ENCODE measurements at places on chromosomes 6 and 20.

GRCh38 chr6:69933239-69933638, 66.9 kb downstream of the COL19A1 start:
- DNase-seq, result no peak

GRCh38 chr6:108630050-108630714, 69.5 kb downstream of the FOXO3 start:
- DNase-seq, result no peak

DNA sequence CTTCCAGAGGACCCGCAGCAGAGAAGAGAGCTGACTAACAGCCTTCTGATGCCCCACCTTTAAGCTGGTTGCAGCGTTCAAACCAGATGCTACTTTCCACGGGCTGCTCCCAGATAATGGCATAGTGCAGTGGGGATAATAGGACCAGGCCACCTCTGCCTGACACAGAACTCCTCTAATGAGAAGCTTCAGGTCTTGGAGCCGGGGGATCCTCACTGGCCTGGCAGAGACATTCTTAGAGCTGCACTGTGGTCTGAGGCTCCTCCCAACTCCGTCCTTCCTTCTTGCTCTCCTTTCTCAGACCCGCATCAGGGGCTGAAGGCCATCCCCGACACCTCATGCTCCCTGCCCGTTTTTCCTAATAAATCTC, 206.6 kb upstream of the MARCKS start:
- no peak for DNase-seq

DNA sequence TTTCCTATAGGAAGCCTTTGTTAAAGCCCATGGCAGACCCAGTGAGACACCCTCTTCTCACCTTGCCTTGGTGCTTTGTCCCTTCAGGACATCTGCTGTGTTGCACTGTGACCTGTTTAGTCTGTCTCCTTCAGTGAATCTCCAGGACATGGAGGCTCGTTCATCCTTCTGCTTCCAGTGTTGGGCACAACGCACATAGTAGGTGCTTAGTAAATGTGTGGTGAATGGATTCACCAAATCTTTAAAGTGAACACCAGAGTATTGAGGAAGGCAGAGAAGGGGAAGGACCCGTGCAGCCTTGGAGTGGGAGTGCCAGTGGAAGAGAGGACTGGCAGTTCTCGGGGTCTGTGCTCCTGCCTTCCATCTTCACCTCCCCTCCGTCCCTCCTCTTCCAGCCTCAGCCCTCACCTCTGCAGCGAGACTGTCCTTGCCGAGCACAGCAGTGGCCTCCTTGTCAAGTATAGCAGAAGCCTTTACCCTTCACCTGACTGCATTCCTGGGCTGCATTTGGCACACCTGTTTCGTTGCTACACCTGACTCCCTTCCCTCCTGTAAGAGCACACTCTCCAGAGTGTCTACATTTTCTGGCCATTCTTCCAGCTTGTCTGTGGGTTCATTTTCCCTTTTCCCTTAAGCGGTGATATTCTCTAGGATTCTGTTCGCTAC, 49.2 kb downstream of the ARID1B start:
- no peak for DNase-seq

DNA sequence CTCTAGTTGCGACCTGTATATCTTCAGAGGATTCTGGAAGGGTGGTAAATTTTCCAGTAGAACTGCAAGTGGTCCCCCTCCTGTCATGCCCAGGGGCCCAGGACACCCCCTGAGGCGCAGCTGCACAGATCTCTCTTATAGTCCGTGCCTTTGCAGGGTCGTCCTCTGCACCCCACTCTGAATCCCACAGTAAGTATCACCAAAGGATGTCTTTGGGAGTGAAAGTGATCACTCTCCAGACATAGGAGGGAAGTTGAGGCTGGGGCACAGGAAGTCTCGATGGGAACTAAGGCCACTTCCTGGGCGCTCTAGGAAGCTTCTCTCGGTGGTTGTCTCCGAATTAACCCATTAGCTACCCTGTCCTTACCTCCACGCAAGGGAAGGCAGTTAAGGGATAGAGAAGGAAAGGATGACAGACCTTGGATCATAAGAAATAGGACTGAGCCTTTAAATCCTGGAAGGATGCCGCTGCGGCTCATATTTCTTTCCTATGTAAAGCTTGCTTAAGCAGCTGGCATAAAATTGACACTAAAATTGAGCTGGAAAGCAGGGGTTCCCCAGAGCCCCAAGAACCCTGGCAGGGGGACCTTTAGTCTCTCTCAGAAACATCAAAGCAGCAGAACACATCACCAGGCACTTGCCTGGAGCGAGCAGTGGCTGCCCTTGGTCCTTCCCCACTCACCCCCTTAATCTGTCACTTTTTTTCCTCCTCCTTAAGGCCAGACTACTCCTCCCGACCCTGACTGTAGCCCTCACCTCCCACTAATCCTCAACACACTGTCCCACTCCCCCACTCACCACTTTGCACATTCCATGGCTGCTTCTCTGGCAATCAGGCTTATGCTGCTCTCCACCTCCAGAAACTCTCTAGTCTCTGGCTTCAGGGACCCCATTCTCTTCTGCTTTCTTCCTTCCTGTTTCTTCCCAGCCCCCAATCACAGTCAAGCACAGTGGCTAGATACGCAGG, at the start of gene ZKSCAN4:
TSS of gene ZKSCAN4 (minus strand) at position 261 of the 967 bp plus-strand sequence. CDS start 289 bp downstream, outside the sequence.
- DNase-seq, result no peak

DNA sequence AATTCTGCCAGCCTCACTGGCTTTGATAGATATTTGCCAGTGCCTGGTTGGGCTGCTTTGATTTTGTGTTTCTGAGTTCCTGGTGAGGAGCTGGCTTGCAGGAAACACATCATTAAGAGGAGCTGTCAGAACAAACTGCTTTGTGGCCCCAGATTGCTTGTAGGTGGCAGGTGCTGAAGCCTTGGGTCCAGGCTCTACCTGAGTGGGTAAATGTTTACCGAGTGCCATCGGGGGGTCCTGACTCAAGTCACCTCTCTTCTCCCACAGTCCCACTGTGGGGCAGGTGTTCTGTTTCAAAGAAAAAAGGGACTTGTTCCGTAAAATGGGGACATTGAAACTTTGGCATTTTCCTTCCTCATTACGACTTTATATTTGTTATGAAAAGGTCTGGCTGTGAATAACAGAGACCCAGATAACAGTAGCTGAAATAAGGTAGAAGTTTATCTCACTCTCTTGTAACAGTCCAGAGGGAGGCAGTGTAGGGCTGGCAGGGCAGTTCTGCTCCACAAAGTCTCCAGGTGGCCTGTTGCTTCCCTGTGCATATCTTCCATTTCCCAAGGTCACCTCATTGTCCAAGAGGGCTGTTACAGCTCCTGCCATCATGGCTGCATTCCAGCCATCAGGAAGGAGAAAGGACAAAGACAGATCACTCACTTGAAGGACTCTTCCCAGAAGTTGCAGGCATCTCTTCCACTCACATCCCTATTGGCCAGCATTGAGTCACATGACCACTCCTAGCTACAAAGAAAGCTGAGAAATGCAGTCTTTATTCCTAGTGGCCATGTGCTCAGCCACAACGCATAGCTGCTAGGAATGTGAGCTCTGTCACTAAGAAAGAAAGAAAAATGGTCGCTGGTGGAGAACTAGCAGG, 149.9 kb upstream of the KCNG1 start:
- DNase-seq, result no peak

GRCh38 chr20:57350081-57350710, 859 bp upstream of the RAE1 start:
- no peak for DNase-seq

DNA sequence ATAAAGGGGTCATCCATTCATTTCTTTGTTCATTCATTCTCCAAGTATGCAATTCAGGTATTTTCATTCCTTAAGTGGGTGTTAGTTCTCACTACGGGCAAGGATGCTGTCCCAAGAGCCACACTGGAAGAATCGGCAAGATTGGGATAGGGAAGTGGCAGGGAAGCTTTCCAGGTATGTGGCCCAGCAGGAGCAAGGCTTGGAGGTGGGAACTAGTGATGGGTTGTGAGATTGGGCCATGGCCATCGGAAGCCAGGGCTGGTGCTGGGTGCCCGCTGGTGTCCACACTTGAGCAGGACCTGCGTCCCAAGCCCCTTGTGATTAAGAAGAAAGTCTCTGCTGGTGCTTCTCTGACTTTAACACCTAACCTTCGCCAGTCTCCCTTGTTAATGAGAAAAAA, 15.1 kb downstream of the VSTM2L start:
- no peak for DNase-seq

GRCh38 chr6:158472447-158472846, 87.4 kb upstream of the TMEM181 start:
- DNase-seq, result no peak

GRCh38 chr6:152952866-152953509, 29.9 kb downstream of the FBXO5 start:
- DNase-seq, result no peak

GRCh38 chr6:105424175-105424783, 21.4 kb upstream of the PREP start:
- no peak for DNase-seq

GRCh38 chr20:2169456-2170088, 67.9 kb downstream of the STK35 start:
- DNase-seq, result no peak

DNA sequence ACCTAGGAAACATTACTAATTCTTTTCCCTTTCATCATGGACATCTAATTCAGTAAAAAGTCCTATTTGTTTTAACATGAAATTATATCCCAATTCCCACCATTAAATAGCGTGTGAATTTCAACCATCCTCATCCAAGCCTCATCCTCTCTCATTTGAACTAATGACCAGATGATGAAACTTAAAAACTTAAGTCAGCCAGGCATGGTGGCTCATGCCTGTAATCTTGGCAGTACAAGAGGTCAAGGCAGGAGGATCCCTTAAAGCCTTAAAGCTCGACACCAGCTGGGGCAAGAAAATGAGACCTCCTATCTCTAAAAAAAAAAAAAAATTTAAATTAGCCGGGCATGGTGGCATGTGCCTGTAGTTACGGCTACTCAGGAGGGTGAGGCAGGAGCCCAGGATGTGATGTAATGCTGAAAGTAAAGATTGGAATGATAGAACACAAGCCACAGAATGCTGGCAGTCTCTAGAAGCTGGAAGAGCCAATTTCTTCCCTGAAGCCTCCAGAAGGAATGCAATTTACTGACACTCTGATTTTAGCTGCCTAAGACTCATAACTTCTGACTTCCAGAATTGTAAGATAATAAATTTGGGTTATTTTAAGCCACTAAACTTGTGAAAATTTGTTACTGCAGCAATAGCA, 27.1 kb upstream of the HAO1 start:
- DNase-seq, result no peak

DNA sequence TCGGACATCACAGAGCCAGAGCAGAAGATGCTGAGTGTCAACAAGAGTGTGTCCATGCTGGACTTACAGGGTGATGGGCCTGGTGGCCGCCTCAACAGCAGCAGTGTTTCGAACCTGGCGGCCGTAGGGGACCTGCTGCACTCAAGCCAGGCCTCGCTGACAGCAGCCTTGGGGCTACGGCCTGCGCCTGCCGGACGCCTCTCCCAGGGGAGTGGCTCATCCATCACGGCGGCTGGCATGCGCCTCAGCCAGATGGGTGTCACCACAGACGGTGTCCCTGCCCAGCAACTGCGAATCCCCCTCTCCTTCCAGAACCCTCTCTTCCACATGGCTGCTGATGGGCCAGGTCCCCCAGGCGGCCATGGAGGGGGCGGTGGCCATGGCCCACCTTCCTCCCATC, 11.4 kb upstream of the ZBTB9 start:
- DNase-seq, result no peak

DNA sequence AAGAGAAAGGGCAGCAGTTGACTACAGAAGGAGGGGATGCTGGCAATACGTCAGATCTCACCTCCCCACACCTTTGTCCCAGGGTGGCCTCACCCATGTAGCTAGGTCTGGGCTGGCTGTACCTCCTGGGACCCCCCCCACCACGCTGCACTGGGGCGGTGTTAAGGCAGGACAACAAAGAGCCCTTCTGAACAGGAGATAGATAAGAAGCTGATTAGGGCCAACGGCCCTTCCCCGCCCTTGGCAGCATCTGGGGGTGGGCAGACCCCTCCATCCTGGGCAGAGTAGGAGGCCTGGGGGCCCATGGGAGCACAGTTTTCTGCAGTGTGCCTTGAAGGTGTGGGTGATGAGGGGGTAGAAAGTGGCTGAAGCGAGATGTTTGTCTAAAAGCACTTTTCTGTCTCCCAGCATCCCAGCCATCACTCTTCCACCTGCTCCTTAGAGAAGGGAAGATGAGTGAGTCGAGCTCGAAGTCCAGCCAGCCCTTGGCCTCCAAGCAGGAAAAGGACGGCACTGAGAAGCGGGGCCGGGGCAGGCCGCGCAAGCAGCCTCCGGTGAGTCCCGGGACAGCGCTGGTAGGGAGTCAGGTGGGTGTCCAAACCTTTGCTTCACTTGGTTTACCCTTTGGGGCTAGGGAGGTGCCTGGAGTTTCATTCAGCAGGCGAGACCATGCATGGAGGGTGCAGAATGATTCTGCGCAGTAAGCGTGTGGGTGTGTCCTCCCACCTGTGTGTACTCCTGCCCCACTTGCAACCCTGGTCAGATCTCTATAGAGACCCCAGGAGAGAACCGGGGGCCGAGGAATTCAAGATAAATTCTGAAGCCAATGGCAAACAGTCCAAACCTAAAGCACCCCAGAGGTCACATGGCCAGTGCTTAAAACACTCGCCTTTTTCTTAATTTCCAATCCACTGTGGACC, 3.9 kb downstream of the HMGA1 start:
- no peak for DNase-seq

DNA sequence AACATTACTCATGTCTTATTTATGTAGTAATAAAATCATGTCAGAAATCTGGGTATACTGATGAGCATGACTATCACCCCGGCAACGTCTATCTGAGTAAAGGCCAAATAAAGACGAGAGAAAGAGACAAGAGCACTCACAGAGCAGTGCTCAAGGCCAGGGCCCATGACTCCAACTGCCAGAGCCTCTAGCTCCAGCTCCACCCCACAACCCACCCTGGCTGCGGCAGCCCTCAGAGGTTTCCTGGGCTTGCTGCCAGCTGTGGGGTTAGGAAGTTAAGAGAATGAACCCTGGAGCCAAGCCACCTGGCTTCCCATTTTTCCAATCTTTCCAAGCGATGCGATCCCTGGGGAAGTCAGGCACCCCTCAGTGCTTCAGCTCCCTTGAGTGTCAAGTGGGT, 92.0 kb upstream of the PAX1 start:
- DNase-seq, result no peak

- no peak for DNase-seq
These were observed 26.0 kb downstream of the TRAM2 start for GRCh38 chr6:52550870-52551269.

DNA sequence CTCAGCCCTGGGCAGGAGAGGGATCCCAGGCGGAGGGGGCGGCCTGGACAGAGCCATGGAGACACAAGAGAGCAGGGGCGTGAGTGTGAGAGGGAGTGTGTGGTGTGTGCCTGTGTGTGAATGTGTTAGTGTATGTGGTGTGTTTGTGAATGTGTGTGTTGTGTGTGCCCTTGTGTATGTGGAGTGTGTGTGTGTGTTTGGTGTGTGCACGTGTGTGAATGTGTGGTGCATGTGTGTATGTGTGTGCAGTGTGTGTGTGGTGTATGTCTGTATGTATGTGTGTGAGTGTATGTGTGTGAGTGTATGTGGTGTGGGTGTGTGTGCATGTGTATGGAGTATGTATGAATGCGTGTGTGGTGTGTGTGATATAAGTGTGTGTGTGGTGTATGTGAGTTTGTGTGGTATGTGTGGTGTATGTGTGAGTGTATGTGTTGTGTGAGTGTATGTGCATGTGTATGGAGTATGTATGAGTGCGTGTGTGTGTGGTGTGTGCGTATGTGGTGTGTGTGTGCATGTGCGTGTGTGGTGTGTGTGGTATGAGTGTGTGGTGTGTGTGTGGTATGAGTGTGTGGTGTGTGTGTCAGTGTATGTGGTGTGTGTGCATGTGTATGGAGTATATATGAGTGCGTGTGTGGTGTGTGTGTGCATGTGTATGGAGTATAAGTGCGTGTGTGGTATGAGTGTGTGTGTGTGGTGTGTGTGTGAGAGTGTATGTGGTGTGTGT, 175.2 kb upstream of the AFDN start:
- no peak for DNase-seq
